ENCODE measurements at places on chromosomes 1 and 21.

- DNase-seq = no peak
These were observed 76.1 kb downstream of the PGM1 start for GRCh38 chr1:63669151-63669961.

GRCh38 chr1:156487862-156488261 lies 12.7 kb downstream of the MEF2D start:
- no peak for DNase-seq

- no peak for DNase-seq
These were observed 76.5 kb downstream of the GALNT2 start for GRCh38 chr1:230143534-230143933.

DNA sequence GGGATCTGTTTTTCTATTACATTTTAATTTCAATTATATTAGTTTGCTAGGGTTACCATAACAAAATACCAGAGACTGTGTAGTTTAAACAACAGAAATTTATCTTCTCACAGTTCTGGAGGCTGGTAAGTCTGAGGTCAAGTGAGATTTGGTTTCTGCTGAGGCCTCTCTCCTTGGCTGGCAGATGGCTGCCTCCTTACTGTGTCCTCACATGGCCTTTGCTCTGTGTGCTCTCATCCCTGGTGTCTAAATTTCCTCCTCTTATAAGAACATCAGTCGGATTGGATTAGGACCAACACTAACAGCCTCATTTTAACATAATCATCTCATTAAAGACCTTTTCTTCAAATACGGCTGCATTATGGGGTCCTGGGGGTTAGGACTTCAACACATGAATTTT lies 195.2 kb upstream of the CHODL start:
- no peak for DNase-seq

DNA sequence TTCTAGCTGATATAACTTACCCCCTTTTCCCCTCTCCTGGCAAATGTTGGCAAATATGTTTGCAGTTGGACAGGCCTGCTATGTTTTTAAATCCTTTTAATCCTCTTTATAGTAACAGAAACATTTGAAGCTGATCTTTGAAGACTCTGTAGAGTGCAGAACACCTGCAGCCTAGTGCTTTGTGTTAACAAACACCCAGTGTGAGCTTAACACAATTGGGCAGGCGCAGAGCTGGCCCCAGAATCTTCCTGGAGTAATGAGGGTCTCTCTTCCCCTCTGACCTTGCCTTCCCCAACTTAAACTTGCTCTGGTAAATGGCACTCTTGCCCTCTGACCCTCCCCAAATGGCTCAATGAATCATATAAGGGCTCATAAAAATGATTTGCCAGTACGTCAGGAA lies 247.9 kb upstream of the LYPLAL1 start:
- DNase-seq = no peak

DNA sequence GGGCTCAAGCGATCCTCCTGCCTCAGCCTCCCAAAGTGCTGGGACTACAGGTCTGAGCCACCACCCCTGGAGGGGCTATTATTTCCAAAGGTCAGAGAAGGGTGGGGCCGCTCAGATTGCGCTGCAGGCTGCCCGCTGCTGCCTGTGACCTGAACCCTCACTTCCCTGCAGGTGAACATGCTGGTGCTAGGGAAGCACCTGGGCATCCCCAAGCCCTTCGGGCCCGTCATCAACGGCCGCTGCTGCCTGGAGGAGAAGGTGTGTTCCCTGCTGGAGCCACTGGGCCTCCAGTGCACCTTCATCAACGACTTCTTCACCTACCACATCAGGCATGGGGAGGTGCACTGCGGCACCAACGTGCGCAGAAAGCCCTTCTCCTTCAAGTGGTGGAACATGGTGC lies 8.6 kb upstream of the PADI6 start:
- DNase-seq = no peak

GRCh38 chr1:11318982-11319381 lies 46.0 kb downstream of the UBIAD1 start:
- no peak for DNase-seq

DNA sequence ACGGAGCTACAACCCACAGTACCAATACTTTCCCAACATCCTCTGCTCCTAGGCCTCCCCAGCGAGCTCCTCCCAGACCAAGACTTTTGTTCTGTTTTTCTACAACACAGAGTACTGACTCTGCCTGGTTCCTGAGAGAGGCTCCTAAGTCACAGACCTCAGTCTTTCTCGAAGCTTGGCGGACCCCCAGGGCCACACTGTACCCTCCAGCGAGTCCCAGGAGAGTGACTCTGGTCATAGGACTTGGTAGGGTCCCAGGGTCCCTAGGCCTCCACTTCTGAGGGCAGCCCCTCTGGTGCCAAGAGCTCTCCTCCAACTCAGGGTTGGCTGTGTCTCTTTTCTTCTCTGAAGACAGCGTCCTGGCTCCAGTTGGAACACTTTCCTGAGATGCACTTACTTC lies 20.6 kb downstream of the PLA2G5 start:
- DNase-seq = no peak

- DNase-seq = peak; percentile 28
These were observed 345 bp downstream of the SLX9 start for GRCh38 chr21:44940116-44940631.

DNA sequence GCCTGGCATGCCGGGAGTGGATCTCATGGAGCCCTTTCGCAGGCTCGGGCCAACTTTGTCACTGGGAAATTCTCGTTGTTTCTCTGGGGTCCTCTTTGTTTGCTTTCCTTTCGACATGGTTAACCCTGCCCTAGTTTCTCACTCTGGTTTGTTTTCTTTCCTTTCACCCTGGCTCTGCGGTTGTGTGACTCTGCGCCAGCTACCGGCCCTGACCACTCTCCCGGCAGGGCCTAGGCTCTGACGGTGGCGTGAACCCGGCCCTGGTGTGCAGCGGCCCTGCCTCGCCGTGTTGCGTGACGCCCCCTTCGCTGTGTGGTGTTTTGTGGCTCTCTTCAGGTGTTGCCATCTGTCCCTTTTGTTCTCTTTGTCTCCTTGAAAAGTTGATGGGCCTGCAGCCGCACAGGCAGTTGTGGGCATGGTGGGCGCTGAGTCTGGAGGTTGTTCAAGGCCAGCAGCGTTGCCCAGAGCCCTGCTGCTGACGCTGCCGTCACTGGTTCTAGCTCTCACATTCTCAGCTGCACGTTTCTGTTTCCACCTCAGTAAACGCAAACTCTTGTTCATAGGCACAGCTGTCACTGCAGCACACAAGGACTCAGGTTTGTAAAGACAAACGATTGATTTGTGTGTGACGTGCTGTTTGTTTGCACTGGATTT lies 64.6 kb upstream of the DIP2A start:
- no peak for DNase-seq

DNA sequence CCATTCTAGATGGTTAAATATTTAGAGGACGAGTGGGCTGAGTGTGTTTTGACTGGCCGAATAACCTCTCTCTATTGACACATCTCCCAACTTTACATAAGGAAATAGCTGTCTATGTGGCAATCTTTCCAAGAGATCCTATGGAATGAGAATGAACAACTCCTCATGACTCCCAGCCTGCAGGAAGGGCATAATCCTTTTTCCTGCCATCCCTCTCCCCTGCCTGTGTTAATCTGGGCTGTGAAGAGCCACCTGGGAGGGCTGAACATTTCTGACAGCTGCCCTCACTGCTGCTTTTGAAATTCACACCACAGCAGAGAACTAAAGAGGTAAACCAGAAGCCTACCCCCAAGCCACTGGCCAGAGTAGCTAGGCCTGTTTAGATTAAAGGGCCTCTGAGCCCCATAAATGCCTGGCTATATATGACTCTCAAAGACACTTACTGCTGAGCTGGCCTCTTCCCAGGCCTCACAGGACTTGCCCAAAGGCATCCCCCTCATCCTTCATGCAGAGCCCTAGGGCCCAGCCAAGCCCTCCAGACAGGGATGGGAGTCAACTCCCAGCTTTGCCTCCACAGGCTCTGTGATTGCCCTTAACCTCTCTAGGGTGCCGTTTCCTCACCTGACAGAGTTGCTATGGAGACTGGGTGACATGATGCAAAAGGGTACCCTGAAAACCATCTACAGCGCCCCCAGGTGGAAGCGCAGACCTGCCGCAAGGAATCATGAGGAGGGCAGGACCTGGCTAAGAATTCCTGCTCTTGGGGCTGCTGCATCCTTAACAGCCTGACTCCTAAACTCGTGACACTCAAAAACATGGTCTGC lies 42.0 kb upstream of the LDLRAP1 start:
- DNase-seq = no peak

DNA sequence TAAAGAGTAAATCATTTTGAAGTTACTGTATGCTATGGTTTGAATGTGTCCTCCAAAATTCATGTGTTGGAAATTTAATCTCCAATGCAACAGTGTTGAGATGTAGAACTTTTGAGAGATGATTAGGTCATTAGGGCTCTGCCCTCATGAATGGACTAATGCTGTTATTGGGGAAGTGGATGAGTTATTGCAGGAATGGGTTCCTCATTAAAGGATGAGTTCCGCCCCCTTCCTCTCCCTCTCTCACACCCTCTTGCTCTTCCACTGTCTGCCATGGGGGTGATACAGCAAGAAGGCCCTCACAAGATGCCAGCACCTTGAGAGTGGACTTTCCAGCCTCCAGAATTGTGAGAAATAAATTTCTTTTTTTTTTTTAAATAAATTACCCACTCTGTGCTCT lies 97.6 kb downstream of the ATP1A1 start:
- no peak for DNase-seq

- no peak for DNase-seq
These were observed 56.6 kb downstream of the STYXL2 start for GRCh38 chr1:167150492-167150833.

DNA sequence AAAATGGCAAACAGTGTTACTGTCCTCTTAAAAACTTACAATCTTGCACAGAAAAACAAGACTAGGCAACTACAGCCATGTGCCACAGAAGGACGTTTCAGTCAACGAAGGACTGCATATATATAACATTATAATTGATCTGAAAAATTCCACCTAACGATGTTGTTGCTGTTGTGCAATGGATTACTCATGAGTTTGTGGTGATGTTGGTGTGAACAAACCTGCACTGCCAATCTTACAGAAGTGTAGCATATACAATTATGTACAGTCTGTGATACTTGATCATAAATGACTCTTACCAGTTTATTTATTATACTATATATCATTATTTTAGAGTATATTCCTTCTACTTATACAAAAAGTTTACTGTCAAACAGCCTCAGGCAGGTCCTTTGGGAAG lies 6.8 kb upstream of the VAMP4 start:
- DNase-seq = no peak

GRCh38 chr1:178174539-178174938 lies 80.6 kb downstream of the RASAL2 start:
- no peak for DNase-seq

- DNase-seq = no peak
These were observed 47.9 kb upstream of the PROX1 start for GRCh38 chr1:213939888-213940287.

- peak; percentile 4 for DNase-seq
These were observed 2.4 kb downstream of the C2CD4D start for GRCh38 chr1:151837197-151837596.

DNA sequence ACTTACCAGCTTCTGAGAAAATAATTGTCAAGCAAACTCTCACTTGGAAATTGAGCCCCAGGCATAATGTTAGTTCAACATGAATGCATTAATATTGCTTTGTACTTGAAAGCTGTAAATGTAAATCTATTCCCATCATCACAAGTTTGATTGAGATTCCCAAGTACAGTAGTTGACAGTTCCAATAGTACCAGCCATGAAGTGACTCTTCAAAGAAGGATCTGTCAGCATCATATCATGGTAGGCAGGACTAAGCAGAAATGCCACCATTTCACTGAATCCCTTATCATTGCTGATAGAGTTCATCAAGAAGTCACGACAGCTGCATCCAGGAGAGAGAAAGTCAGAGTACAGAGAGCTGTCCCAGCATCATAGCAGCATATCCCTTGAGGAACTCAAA lies 348.7 kb downstream of the OMA1 start:
- no peak for DNase-seq

DNA sequence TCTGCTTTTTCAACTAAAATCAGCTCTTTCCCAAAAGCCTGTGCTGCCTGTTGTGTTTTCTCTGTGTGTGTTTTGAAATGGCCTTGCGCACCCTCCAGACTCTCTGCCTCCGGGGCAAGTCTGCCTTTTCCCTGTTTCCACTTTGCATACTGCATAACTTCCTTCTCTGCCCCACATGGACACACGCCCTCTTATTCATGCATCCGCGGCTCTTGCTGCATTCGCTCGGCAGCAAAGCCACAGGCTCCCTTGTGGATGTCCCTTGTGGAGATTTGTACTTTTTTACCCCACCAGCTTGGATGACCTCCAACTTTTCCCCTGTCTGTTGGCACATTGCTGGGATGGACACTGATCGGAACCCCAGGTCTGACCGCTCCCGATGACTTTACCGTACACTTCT lies 147.6 kb downstream of the ADSS2 start:
- DNase-seq = no peak

- no peak for DNase-seq
These were observed 55.9 kb downstream of the ZNHIT6 start for GRCh38 chr1:85652327-85652726.

GRCh38 chr1:200294241-200294640 lies 115.6 kb downstream of the ZNF281 start:
- no peak for DNase-seq

- DNase-seq = no peak
These were observed 239.1 kb downstream of the RERE start for GRCh38 chr1:8578132-8578877.

DNA sequence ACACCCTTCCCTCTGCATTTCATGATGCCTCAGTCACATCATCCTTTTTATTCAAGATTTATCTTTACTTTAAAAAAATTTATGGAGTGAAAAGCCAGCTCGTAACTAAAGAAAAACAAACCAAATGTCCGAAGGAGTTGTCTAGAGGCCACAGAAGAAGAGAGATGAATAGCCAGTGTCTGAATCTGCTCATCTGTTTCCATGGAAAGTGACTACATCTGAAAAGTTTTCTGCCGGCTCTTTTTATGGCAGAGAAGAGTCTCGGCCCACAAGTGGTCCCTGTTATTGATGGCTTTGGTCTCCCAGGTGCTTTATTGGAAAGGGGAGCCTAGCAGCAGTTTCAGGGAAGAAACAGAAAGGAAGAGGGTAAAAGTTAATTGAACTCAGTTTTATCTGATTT lies 5.6 kb downstream of the EVA1C start:
- no peak for DNase-seq

DNA sequence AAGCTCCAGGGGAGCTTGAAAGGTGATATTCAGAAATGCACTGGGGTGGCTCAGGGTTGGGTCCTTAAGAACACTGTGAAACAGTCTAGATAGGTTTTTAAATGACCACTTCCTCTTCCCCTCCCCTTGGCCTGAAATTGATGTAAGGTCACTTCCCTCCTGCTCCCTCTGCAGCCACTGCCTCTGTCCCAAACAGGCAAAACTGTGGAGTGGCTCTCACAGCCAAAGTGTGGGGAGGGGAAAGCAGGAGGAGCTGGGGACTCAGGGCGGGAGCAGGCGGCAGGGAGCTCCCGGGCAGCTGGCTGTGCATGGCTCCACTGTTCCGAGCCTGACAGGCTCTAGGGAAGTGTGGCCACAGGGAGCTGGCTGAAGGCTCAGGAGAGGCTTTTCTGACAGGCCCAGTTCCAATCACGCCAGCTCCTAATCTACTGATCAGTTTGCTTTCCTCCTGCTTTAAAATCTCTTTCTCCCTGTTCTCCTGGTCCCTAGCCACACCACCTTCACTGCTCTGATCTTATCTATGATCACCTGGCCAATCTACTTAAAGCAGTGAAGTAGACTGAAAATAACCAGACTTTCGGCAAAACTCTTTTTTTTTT lies 5.1 kb upstream of the CSRP1 start:
- DNase-seq = peak; percentile 82

GRCh38 chr1:65527190-65527589 lies 106.7 kb downstream of the LEPR start:
- DNase-seq = no peak
